ENCODE measurements at places on chromosomes 3 and 15.

DNA sequence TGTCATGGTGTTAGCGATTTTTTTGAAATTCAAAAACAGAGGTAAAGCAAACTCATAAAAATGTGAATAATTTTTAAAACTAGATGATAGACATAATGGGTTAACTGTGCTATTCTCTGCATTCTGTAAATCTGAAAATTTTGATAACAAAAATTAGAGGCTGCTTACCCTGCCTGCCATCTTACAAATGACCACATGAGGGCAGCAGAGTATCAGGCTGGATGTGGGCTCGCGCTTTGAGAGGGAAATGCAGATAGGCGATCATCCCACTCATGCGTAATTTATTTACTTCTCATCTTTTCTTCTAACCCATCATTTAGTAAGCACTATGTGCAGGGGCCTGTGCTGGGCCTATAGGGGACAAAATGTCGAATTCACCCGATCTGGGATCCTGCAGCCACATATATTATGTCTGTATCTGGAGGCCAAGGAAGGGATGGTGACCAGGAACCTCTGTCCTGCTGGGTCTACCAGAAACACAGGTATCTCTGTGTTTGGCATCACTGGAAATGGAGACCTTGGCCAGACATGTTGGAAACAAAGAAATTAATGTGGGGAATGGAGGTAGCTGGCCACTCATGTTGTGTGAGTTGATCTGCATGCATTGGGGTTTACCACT lies 7.8 kb upstream of the RAD18 start:
- DNase-seq, result peak; percentile 45

GRCh38 chr15:48449734-48450133 lies 118.5 kb downstream of the DUT start:
- DNase-seq, result no peak

- DNase-seq, result no peak
These were observed 5.2 kb upstream of the EBLN2 start for GRCh38 chr3:73056014-73056844.

GRCh38 chr15:67892559-67893377 lies 52.9 kb upstream of the RNU6-1 start:
- DNase-seq, result no peak

- DNase-seq, result no peak
These were observed 294.8 kb downstream of the NR2F2 start for GRCh38 chr15:96625256-96625655.

GRCh38 chr3:120749843-120750242 lies 7.3 kb downstream of the GTF2E1 start:
- DNase-seq, result no peak

GRCh38 chr3:184289426-184289938 lies 9.6 kb upstream of the PSMD2 start:
- DNase-seq, result no peak

- DNase-seq, result no peak
These were observed 164.1 kb upstream of the LRRN1 start for GRCh38 chr3:3635109-3635508.

GRCh38 chr15:75677465-75678323 lies 30.0 kb downstream of the SNX33 start:
- DNase-seq, result no peak

GRCh38 chr3:72265256-72266015 lies 480.5 kb upstream of the PROK2 start:
- no peak for DNase-seq

DNA sequence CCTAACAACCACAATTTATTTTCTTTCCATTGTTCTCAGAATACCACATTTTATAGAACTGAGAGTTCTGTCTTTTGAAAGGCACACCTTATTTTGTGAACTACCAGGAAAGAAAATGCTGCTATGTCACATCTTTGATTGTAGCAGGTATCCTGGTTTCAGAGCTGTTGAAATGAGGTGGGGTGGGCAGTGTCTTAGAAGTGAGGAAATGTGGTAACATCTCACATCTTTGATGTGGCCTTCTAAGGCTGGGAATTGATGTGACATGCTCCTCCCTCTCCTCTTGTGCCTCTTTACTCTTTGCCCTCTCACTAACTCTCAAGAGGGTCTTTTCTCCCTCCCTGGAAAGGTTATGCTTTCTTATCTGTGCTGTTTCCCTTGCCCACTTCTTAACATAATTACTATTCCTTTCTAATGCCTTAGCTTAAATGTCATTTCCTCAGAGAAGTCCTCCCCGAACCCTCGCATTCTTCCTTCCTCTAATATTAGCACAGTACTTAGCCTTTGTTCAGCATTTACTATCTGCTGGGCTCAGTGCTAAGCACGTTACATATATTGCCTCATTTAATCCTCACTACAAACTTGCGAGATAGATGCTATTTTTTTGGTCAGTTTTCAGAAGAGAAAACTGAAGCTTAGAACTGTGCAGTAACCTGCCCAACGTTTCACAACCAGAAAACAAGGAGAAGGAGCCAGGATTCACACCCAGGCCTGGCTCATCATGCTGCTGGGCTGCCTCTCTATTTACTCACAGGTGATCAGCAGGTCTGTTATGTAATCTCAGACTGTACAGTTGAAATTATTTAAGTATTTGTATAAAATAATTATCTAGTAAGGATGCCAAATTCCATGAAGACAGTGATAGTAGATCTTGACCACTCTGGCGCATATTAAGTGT lies 24.0 kb upstream of the SPTSSB start:
- no peak for DNase-seq

Data from cerebellar nuclear complex (tissue), 1 donor.